ENCODE measurements at places on chromosomes 16 and 17.

GRCh38 chr16:3696425-3697218 is 20.7 kb downstream of the TRAP1 start:
- DNase-seq, result no peak

- no peak for DNase-seq
Measured at GRCh38 chr17:45437465-45438283, 5.0 kb upstream of the ARHGAP27 start.

DNA sequence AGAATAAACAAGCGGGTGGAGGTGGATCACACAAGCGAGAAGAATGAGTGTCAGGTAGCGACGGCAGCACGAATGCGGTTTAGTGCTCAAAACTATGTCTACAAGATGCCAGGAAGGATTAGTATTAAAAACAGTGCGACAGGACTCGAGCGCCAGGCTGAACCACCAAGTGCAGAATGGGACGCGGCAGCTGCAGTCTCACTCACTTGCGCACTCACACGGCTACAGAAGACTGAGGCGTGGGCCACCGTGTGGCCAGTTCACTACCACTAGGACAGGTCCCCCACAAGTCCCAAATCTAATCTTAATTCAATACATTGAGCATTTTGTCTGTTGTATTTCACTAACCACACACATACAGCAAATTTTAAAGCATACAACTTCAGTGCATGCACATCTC is 35.7 kb upstream of the TRAP1 start:
- DNase-seq, result no peak

DNA sequence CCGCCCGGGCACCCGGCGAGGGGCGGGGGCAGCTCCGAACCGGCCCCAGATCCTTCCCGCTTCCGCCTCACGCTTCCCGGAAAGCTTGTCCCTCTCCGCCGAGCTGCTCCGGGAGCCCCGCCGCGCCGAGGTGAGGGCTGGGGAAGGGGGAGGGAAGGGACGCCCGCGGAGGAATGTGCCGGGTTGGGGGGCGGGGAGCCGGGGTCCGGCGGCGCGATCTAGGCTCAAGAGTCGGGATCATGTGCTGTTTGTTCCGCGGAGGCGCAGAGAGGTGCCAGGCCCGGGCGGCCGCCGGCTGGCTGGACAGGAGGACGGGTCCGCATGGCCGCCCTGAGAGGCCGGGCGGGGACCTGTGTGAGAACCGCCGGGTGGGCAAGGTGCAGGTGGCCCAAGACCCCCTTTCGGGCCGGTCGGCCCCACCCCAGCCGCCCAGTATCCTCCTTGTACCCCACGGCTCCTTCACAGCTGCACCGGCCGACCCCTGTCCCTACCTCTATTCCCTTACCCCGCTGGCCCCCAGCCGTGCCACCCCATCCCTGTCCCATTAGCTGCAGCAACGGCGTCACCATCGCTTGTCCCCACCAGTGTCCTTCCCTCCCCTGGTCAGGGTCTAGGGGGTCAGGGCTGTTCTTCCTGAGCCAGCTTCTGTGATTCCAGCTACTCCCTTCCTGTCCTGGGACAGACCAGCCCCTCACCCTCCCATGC is 429 bp downstream of the KIF1C start:
- DNase-seq, result no peak

GRCh38 chr16:106623-107324 is 28.7 kb downstream of the MPG start:
- peak; percentile 17 for DNase-seq

DNA sequence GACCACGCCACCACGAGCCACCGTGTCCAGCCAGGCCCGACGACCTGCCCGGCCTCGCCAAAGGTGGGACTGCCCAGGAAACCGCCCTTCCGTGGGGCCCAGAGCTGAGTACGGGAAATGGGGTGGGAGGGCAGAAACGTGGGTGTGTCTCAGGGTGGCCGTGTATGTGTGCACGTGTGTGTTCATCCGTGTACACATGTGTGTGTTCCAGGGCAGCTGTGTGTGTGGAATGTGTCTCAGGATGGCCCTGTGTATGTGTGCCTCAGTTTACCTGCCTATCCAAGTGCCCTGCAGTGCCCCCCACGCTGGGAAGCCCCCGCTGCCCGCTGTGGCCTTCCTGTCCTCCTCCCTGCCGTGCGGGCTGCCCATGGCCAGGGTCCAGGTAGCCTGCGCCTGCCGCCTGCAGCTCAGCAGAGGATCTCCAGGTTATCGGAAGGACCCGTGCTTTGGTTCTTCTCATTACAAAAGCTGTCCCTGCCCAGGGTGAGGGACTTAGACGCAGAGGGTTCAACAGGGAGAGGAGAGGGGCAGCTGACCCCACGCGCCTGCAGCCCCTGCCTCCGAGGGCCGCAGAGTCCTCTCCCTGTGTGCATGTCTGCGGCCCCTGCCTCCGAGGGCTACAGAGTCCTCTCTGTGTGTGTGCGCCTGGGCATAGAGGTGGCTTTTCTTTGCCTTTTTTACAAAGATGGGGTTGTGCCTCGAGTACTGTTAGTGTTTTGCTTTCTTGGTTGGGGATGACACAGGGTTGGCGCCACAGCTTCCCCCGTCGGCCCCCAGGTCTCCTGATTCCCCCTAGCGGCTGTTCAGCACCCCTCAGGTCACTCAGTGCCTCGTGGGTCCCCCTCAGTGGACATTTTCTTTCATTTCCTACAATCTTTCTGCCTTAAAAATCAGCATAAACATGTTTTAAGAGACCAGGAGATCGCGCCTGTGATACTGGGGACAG is 23.6 kb downstream of the ZNF469 start:
- DNase-seq, result no peak

- DNase-seq, result no peak
Measured at GRCh38 chr16:10965440-10966061, 21.2 kb downstream of the CLEC16A start.

DNA sequence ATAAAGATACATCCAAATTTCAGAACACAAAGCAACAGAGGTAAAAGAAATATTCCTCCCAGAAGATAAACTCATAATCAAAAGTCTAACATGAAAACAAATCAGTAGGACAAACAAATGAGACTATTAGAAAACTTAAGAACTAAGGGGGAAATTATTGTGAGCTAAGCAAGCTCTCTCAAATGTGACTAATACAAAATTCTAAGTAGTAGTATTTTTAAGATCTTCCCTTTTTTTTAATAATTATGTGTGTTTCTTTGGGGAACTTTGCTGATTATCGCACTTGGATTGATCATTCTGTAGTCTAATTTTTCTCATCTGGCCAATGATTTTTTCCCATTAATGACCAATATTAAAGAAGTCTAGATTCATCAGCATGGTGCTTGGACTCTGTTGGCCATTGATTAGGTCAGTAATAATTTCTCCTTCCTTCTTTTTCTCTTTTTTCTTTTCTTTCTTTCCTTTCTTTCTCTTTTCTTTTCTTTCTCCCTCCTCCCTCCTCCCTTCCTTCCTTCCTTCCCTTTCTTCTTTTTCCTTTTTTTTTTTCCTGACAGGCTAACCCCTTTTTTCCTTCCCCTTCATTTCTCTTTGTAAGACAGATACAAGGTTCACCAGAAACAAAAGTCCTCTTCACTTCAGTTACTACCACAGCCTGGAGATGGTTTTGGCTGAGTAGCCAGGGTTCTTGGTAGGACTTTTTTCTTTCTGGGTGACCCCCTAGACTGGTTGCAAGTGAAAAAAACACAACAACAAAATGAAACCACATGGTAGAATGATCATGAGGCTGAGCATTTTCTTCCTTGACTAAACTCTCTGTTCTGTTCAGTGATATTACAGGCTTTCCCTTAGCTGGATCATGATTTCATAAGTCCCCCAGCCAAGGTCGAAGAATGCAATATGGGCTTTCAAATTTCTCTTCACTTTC is 2.9 kb upstream of the ABCA6 start:
- no peak for DNase-seq

GRCh38 chr16:46736695-46737094 is 11.4 kb downstream of the MYLK3 start:
- DNase-seq, result no peak

DNA sequence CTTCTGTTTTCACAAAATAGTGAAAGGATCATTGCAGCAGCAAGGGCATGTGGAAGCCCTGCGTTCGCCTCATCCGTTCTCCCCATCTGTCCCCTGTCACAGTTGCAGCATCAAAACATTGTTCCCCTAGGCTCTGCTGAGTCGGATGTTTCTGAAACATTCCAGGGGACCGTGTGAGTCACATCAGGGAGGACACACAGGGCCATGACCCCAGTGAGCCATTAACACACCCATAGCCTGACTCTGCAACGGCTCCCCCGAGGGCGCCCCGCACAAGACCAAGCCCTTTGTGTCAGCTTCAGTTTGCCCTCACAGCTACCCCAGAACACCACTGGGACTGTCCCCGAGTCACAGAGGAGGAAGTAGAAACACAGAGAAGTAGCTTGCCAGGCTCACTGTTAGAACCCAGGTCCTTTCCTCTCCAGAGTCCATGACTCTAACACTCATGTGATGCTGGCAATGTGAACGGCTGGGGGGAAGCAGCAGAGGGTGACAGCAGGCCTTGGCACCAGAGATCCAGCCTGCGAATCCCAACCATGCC is 63.3 kb upstream of the HSBP1 start:
- peak; percentile 15 for DNase-seq

DNA sequence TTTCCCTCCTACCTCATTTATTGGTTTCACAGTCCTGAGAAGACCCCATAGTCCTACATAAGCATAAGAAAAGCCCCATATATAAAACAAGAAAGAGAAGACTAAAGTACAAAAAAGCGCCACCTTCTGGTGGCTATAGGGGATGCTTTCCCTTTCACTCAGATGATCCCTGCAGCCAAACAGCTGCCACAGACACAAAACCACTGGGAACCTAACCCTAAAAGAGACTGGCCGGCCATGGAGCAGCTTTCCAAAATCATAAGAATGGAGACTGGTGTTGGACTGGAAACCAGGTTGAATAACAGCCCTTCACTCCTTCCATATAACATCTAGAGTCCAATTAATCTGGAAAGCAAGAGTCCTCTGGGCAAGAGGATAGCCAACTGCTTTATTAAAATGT is 11.4 kb downstream of the DYNC1LI2 start:
- DNase-seq, result no peak

DNA sequence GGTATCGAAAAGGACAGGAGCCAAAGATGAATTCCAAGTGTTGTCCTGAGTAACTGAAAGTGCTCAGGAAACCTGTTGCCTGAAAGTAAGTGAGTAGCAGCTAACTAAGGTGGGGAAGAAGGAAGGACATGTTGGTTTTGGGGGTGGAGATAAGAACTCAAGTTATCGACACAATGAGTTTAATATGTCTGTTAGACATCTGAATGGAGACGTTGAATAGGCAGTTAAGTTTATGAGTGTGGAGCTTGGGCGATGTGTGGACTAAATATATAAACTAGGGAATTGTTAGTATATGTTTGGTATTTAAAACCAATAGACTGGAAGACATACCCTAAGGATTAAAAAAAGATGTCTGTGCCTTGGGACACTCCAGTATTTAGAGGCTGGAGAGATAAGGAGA is 82.7 kb upstream of the ASIC2 start:
- DNase-seq, result no peak

DNA sequence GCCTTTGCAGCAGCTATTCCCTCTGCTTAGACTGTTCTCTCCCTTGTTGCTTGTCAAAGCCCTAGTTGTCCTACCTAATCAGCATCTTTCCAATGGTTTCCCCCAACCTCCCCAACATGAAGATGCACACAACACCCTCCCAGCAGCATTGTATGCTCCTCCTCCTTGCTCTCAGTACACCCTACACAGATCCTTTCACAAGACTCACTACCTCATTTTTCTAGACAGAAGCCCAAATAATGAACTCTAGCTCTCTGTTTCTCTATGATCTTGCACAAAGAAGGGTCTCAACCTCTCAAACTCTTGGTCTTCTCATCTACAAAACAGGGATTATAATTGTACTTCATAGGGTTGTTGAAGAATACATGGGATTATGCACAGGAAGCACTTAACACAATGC is 19.4 kb downstream of the PSME3IP1 start:
- DNase-seq, result no peak

DNA sequence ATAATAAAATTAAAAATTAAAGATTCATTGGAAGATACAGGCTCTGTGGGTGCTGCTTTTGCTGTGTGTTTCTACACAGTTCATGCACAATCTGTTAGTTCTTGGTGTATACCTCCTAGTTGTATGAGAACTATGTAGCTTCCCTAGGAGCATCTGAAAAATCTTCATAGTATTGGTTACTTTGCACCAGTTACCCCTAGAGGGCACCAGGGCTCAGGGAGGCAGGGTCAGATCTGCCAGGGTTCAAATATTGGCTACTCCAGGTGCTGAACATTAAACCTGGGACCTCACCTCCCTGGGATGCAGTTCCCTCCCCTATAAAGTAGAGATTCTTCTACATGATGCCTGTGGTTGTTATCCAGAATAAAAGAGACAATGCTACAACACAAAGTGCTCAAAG is 583.0 kb upstream of the CDH11 start:
- no peak for DNase-seq

- no peak for DNase-seq
Measured at GRCh38 chr16:88508868-88509748, 56.0 kb downstream of the ZFPM1 start.
